CD4-positive, alpha-beta T cell treated with Interleukin-1 beta for 1 hour (primary cell): ENCODE measurements at places on chromosomes 7 and 10.

DNA sequence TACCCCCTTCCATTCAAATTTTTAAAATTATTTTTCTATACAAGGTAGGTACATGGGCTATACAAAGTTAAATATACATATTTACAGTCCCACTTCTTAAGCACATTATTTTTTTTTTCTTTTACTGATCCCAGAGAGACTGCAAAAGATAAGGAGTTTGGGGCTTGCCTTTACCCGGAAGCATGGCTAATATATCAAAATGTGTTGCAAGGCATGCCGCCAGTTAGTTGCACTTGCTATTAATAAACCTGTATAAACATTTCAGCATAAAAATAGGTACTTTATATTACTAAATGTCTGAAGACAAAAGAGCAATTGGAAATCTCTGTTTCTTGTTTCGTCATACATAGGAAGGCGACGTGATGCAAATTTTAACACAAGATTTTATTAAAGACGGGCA is 21.5 kb upstream of the PDLIM1 start:
- no peak for DNase-seq

DNA sequence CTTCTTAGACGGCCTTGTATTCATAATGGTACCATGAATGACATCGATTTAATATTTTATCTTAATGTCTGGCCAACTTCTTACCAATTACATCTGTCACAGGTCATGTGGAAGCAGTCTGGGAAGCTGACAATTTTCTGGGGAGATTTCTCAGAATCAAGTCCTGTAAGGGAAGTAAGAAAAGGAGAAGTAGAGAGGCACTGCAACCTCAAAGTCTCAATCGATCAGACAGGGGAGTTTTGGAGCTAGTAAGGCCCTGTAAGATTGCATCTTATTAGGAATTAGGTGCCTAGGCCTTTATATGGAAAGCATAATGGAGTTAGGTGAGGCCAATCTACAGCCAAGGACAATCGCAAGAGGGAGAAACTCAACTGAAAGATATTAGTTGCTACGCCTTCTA is 694.6 kb upstream of the SORCS1 start:
- DNase-seq = no peak

GRCh38 chr7:114711241-114711640 is 210.7 kb upstream of the MDFIC start:
- DNase-seq = no peak

- DNase-seq = no peak
Observed at GRCh38 chr10:115044891-115045290, 48.3 kb upstream of the ATRNL1 start.

- no peak for DNase-seq
Observed at GRCh38 chr7:21753071-21753470, 192.6 kb downstream of the CDCA7L start.

DNA sequence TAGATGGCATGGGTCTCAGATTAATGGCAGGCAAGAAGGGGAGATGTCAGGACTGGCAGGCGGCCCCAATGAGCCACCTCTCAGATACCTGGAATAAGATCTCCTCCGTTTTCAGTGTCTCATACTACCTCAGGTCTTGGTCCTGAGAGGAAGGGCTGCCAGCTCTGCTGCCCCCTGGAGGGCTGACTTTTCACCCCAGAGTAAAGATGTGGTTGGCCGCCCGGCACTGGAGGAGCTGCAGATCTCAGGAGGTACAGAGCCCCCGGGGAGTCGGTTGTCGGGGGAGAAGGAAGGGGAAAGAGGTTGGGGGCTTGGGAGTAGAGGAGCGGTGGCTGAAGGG is 642 bp upstream of the COL13A1 start:
- no peak for DNase-seq

DNA sequence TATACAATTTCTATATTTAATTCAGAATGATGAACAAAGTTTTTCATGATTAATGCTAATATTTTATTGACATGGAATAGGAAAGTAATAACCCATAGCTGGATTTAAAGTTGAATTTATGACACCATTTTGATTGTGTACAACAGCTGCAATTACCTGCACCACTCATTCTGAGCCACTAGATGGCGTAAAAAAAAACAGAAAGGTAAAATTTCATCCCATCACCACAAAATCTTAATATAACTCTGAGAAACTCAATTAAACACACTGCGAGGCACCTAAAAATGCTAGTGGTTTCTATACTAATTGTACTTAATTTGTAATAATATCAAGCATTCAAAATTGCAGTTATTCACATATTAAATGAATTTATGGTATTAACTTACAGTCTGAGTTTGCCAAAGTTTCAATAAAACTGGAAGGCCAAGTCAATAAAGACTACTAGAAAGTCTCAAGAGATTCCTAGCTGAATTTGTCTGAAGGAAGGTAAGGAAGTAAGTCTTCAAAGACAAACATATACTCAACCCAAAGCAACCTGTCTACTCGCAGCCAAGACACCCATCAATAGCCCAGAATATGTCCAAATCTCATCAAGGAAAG is 182.5 kb downstream of the SKAP2 start:
- peak; percentile 34 for DNase-seq

DNA sequence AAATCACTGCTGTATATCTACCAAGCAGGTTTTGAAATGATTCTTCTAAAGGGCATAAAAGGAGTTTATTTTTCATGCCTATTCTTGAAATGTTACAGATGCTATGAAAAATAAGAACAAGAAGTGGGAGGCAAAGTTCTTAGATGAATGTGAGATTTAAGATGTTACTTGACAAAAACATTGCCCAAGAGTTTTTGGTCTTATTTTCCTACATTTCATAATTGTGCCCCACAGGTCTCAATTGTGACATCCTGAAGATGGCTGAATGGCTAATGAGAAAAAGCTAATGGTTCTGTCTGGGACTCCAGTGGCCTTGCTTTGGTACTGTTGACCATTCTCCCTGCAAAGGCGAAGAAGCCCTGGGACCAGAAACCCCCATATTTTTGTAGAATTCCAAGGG is 43.0 kb upstream of the IFRD1 start:
- DNase-seq = no peak

GRCh38 chr7:98777051-98777450 is 92.8 kb downstream of the TMEM130 start:
- DNase-seq = no peak

- DNase-seq = no peak
Observed at GRCh38 chr10:56359837-56360236, 1.2 kb downstream of the ZWINT start.

- DNase-seq = no peak
Observed at GRCh38 chr7:30065746-30066145, 37.5 kb downstream of the PLEKHA8 start.

GRCh38 chr7:134513169-134513752 is 14.1 kb upstream of the AKR1B10 start:
- peak; percentile 7 for DNase-seq

- DNase-seq = no peak
Observed at GRCh38 chr7:147400925-147401324, 1189.6 kb upstream of the C7orf33 start.

DNA sequence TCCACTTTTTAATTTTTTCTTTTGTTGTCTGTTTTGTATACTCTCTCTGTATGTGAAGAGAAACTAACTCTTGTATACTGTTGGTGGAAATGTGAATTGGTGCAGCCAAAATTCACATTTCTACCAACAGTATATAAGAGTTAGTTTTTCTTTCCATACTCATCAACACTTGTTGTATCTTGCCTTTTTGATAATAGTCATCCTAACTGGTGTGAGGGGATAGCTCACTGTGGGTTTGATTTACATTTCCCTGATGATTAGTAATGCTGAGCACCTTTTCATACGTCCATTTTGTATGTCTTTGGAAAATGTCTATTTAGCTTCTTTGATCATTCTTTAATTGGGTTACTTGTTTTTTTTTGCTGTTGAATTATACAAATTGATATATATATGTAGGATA is 375.5 kb upstream of the IGFBP3 start:
- no peak for DNase-seq

- DNase-seq = peak; percentile 69
Observed at GRCh38 chr7:74449809-74450397, 3.8 kb upstream of the GTF2IRD1 start.

DNA sequence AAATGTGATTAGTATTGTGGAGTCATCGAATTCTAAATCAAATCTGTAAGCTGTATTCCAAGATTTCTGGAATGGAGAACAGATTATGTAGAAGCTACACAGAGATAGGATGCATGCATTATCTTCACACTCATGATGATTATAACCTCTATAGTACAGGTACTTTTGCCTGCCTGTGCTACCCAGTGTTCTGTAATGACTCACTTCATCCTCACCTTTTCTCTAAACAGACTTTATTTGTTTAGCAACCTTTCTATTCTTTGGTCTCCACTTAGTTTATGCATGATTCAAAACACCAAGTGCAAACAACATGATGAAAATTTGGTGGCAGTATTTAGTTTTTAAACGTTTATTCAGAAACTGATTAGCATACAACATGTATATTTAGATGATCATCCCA is 68.4 kb upstream of the PRPS1L1 start:
- no peak for DNase-seq

DNA sequence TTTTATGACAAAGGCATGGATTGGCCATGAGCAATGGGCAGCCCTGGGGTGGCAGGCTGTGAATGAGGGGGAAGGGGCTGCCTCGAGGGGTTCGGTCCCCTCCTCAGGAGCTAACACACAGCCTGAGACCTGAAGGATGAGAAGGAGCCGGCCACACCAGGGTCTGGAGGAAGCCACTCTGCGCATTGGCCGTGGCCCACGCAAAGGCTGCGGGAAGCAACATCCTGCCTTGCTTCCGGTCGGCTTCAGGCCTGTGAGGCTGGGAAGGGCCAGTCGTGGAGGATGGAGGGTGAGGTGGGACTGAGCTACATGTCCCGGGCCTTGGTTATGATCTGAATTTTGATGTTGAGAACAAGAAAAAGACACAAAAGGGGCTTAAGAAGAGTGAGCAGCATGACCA is 49.4 kb downstream of the RGS10 start:
- DNase-seq = no peak

DNA sequence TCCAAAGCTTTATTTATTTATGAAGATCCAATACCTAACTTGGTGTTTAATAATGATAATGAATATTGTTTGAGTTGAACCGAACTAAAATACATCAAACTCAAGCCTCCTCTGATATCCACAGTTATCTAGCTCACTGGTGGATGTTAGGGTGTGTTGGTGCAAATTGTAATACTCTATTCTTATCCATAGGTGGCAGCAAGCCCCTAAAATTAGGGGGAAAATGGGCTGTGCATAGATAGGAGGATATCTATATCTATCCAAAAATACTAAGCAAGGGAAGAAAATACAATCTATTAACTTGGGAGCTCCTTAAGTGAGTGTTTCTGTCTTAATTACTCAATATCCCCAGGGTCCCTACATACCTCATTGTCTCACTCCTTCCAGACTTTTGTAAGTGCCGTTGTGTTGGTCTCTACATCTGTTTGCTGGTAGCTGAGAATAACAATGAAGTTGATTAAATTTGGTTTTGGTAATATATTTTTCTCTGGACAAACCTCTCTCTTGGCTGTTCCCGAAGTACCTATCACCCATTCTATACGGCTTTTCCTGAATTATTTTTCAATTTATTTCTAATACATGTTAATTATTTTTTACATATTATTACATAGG is 55.0 kb upstream of the VWDE start:
- no peak for DNase-seq

- DNase-seq = no peak
Observed at GRCh38 chr10:73889014-73889413, 14.7 kb upstream of the CAMK2G start.

DNA sequence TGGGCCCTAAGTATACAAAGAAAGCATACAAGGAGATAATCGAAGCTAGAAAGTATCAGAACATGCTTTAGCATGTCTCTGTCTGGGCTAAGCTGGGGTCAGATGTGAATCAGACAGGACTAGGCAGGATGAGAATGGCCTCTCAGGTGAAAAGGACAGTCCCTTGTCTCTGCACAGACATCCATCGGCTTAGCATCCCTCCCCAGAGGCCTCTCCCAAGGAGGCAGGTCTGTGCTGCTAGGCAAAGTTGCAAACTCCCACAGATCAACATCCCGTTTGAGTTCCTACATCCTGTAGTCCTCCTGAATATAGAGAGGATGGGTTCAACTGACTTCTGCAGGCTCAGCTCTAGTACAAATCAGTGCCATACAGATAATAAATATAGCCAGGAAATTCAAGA is 24.5 kb downstream of the CHST15 start:
- no peak for DNase-seq
